ENCODE measurements at places on chromosomes 7 and 10. TPM values are rescaled to one million over a fixed set of nuclear protein-coding genes. Genes with fewer than 3 reads are reported as not detected.
A peak's percentile ranks its signal among the peaks of the same experiment; 100 is the strongest.

ANXA8 gene
- 32.5 TPM for total RNA-seq

AKR1D1 gene
- 65.2 TPM for total RNA-seq

- DNase-seq = no peak
Measured at GRCh38 chr7:79340212-79340611, 113.3 kb downstream of the MAGI2 start.

DNA sequence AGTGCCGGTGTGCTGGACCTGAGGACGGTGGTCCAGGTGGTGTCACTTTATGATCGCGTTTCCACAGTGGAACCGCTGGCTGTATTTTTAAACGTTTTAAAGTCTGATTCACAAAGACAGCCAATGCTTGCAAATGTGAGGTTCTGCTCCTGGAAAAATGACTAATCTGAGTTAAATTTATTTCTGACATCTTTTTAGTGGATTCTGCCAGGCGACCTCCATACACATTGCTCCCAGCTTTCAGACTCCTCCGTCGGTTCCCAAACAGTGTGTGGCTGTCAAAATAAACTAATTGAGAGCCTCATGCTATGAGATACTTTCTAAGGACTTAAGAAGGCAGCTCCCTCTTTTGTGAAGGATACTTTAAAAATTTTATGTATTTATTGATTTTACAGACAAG is 12.7 kb upstream of the TTYH3 start:
- peak; percentile 47 for DNase-seq

- DNase-seq = no peak
Measured at GRCh38 chr10:114855776-114856543, 34.4 kb downstream of the FHIP2A start.

DNA sequence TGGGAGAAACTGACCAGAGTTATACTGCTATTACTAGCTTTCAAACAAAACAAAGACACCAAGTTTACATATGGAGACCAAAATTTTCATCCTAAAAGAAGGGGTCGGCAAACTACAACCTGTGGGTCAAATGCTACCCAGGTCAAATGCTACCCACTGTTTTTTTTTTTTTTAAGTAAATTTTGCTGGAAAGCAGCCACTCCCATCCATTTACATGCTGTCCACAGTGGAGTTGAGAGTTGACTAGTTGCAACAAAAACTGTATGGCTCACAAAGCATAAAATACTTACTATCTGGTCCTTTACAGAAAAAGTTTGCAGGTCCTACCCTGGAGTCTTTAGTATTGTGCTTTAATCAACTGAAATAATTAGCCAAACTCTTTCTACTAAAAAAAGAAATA is 91.4 kb downstream of the SIRT1 start:
- DNase-seq = no peak

DNA sequence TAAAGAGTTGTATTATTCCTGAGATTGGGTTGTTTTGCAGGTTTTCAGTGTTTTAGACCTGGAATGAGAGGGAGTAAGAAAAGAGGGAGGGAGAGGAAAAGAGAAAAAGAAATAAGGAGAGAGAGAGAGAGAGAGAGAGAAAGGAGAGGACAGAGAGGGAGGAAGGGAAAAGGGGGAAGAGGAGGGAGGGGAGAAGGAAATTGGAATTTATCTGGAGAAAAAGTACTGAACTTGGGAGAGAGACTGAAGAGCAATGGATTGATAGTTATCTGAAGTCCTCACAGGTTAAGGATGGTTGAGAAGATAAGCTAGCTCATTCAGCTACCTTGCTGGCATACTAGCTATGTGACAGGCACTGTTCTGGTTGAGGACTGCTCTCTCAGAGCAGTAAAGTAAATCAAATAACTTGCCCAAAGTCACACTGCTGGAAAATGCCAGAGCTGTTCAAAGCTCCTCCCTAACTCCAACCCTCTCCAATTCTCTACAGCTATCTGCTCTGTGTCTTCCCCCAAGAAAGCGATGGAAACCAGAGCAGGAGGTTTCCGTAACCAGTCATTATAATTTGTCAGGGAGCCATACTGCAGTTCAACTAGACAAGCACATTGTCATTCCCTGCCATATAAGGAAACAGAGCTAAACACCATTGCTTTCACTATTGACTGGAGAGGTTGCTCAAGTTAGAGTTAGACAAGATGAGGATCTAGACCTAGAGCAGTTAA is 10.7 kb downstream of the CALD1 start:
- peak; percentile 96 for DNase-seq

GRCh38 chr10:636769-637168 is 52.7 kb downstream of the DIP2C start:
- DNase-seq = no peak

GRCh38 chr10:2887391-2888070 is 179.8 kb upstream of the PFKP start:
- DNase-seq = no peak

GRCh38 chr7:85535974-85536729 is 349.3 kb upstream of the SEMA3D start:
- DNase-seq = no peak

GRCh38 chr10:68184546-68184945 is 47.4 kb downstream of the ATOH7 start:
- DNase-seq = no peak

DNA sequence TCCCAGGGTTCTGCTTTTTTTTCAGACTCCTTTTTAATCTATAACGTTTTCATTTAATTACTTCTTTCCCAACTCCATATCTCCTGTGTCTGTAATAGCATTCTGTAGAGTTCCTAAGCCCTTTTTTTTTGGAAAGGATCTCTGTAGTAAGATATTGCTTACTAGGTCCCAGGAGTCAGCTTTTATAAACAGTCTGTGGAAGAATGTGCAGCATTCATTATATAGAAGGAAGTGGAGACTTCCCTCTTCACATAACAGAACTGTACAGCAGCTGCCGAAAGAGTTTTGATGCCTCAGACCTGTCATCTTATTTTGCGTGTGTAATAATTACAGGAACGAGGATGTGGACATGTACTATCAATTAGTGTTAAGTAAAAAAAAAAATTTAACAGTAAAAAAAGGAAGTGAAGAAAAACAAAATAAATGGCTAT is 7.4 kb upstream of the STEAP4 start:
- peak; percentile 36 for DNase-seq

GRCh38 chr10:29023678-29024077 is 265.2 kb upstream of the LYZL1 start:
- no peak for DNase-seq

GRCh38 chr10:13087986-13088618 is 11.9 kb upstream of the OPTN start:
- peak; percentile 16 for DNase-seq

DNA sequence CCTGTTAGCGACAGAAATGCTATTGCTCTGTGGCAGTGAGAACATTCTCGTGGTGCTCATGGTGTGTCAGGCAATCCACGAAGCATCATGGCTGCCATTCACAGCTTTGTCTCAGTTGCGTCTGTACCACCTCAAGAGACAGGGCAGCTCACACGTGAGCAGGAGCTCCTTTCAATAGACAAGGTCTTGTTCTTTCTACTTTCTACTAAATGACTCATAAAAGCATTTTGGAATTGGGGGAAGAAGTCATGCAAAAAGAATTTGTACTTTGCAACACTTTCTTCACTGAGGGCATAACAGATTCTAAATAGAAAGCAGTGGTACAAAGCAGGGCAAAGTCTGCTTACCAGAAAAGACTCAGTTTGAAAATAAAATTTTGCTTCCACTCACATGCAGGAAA is 638.5 kb downstream of the PHTF2 start:
- DNase-seq = peak; percentile 12

ACSM6 gene
- total RNA-seq = 0.96 TPM

NCAPG2 gene
- total RNA-seq = 11.6 TPM

CDK1 gene
- 19.3 TPM for total RNA-seq

DNA sequence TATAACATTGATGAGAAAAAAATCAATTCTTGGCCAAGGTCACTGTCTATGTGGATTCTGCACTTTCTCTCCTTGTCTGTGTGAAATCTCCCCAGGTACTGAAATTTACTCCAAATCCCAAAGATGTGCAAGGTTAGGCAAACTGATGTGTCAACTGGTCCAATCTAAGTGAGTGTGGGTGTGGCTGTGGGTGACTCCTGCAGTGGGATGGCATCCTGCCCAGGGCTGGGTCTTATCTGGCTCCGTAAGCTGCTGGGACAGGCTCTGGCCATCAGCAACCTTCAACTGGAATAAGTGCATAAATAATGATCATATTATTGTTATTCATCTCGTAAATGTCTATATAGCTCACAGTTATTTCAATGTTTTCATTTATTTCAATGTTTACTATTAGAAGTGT is 79.3 kb downstream of the JCAD start:
- no peak for DNase-seq

SUN3 gene
- not detected for total RNA-seq

DNA sequence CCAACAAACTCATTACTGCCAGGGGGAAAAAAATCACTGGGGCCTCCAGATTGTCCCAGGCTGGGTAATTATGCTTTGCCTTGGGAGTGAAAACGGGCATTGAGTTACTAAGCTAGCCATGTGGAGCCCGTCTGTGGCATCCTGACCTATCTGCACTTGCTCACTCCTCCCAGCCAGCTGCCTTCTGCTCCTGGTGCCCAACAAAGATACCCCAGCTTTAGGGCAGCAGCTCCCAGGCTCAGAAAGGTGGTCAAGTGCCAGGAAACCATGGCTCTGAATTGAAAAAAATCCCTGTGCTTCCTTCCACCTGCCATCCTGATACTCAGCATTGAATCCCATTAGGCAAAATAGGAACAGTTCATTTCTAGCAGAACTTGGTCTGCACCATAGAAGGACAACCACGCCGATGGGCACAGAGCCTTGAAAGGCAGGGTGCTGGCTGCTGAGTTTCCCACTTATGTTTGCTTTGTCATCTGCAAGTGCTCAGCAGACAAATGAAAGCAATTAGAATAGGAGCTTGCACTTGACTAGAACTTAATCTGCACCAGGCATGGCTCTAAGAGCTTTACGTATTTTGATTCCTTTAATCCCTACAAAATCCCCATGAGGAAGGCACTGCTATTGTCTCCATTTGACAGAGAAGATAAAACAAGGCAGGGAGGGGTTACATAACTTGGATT is 42.8 kb downstream of the HSPA12A start:
- no peak for DNase-seq

DNA sequence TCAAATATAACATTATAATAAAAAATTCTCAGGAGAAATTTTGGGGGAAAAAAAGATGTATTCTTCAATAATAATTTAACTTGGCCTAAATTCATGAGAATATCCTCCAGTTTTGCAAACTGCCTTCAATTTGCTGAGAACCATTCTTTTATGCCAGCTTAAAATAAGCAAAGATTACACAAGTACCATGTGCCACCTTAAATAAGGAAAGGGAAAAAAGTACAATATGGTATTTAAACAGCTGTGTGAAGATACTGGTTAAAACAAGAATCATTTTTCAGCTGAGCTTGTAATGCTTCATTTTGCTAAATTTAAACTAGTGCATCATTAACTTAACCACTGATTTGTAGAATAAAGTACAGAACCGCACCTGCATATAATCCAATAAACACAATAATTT is 217.8 kb downstream of the LRRN3 start:
- no peak for DNase-seq

DNA sequence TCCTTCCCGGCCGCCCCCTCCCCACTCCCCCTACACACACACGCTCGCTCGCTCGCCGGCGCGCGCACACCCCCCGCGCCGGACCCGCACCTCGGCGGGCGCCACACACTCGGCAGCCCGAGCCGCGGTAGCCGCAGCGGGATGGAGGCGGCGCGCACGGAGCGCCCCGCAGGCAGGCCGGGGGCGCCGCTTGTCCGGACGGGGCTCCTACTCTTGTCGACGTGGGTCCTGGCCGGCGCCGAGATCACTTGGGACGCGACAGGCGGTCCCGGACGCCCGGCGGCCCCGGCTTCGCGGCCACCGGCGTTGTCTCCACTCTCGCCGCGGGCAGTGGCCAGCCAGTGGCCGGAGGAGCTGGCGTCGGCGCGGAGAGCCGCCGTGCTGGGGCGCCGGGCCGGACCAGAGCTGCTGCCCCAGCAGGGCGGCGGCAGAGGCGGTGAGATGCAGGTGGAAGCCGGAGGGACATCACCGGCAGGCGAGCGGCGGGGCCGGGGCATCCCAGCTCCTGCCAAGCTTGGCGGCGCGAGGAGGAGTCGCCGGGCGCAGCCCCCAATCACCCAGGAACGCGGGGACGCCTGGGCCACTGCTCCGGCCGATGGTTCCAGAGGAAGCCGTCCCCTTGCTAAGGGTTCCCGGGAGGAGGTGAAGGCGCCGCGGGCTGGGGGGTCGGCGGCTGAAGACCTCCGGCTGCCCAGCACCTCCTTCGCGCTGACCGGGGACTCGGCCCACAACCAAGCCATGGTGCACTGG is at the start of gene SORCS3:
Gene SORCS3 (plus strand): TSS at position 104 of the 750 bp plus-strand sequence.
- DNase-seq = no peak

- DNase-seq = no peak
Measured at GRCh38 chr10:71727105-71727737, 7.6 kb upstream of the C10orf105 start.

HOXA7 gene
- total RNA-seq = 0.72 TPM

- DNase-seq = peak; percentile 13
Measured at GRCh38 chr7:26912338-26912737, 47.9 kb upstream of the SKAP2 start.

DNA sequence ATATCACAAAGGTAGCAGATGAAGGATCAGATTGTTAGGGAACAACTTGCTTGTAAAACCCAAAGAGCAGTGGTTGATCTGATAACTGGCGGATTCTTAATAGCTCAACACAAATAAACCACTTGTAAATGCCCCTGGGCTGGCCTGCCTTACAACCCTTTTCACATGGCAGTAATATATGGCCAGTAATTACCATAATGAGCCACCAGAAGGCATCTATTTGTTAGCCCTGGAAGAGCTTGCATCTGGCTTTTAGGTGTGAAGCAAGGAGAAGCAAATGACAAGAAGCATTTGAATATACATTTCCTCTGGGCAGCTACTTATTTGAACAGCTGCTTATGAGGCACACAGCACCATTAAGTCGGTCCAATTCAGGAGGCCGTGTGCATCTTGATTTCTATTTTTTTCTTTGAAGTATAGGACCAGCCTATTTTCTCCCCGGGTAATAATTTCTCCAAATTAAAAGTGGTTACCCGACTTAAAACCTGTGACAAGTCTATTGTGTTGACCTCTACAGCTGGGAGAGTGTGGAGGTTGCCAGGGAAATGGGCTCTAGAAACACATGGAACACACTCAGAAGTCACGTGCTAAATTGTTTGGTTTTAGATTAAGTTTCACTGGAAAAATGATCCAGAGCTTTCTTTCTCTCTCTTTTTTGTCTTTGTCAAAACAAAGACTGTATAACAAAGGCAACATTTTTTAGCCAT is 113.4 kb downstream of the SEM1 start:
- DNase-seq = no peak

- no peak for DNase-seq
Measured at GRCh38 chr7:151103973-151104372, 17.7 kb downstream of the AGAP3 start.

MACROH2A2 gene
- total RNA-seq = 10.4 TPM

MMD2 gene
- total RNA-seq = 0.24 TPM

GRCh38 chr10:124181656-124182055 is 88.3 kb upstream of the CHST15 start:
- no peak for DNase-seq

LFNG gene
- 11.1 TPM for total RNA-seq
